Tibial nerve (tissue), 4 donors: ENCODE measurements at places on chromosomes 4 and X.

DNA sequence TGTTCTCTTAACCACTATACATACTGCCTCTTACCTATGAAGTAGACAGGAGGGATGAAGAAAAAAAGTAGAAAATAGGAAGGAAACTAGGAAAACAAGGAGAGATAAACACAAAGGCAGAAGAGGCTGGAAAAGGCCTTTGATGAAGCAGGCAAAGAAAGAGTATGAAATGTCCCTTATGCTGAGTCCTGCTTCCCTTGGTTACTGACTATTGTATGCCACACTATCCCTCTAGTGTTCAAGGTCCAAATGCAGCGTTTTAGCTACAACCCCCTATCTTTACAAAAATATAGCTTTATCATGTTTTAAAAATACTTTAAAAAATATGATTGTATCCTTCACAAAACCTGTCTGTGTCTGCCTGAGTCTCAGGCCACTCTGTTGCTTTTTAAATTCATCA is 233.1 kb downstream of the CAMK2D start:
- no peak overlapping the region for H3K27ac ChIP-seq
- no peaks in the 10 kb centered on the region for H3K27me3 ChIP-seq
- H3K4me1 ChIP-seq: no peaks in the 10 kb centered on the region
- no peak for DNase-seq
- no peaks in the 10 kb centered on the region for H3K36me3 ChIP-seq
- H3K4me3 ChIP-seq: no peak overlapping the region

DNA sequence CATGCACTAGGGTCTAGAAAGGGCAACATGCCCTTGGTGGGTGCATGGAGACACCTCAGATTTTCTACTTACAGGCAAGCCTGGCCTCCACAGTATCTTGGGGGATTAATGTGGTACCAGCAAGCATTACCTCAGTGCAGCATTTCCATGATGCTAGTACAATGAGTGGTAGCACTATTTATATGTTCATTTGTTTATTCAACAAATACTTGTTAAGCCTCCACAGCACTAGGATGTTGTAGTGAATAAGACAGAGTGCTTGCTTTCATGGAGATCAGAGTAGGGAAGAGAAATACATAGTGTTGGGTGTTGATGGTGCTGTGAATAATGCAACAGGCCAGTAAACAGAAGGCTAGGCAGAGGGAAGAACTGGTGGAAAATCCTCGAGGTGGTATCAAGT is 133.4 kb downstream of the KLHL8 start:
- peaks cover 54% of the 10 kb centered on the region for H3K4me1 ChIP-seq
- no peaks in the 10 kb centered on the region for H3K27me3 ChIP-seq
- H3K27ac ChIP-seq: no peak overlapping the region

DNA sequence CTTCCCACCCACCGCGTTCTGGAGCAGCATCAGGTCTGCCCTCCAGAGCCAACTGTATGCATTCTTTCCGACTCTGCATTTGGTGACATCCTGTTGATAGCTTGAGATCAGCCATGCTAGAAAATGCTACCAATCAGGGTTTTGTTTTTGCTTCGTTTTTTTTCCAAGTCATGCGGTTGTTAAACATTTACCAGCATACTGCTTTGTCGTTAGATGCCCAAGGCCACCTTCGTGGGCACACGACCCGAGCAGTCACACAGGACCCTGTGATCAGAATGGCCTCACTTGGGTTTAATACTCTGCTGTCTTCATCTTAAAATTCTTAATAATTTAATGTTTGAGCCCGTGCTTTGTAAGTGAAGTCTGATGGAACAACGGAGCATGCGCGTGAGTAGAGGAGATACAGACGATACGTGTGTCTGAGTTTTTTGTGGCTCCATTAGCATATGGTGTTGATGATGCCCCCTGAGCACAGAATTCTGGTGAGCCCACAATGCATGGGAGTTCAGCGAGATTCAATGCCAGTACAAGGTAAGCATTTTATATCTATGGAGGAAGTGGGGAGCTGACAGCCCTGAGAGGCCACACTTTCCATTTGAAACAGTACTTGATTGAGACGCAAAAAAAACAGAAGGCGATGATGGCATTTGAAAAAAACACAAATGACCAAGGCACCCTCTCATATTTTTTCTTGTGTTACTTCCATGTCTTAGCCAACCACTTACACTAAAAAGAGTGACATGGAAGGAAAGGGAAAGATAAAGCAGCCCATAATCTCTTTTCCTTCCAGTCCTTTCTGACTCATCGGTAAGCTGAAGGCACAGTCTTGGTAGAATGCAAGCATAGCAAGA is 323.6 kb downstream of the BCOR start:
- no peaks in the 10 kb centered on the region for H3K36me3 ChIP-seq
- peaks cover 4% of the 10 kb centered on the region for H3K27me3 ChIP-seq
- no peak overlapping the region for H3K27ac ChIP-seq
- H3K4me3 ChIP-seq: no peak overlapping the region
- H3K4me1 ChIP-seq: peaks cover 9% of the 10 kb centered on the region

GRCh38 chrX:71545364-71545763 is 12.5 kb downstream of the OGT start:
- peaks cover 30% of the 10 kb centered on the region for H3K36me3 ChIP-seq
- no peak for DNase-seq
- H3K27me3 ChIP-seq: no peaks in the 10 kb centered on the region
- no peak overlapping the region for H3K4me3 ChIP-seq
- no peak overlapping the region for H3K27ac ChIP-seq

GRCh38 chrX:9784332-9784731 is 1.9 kb upstream of the SHROOM2 start:
- DNase-seq: no peak
- no peaks in the 10 kb centered on the region for H3K36me3 ChIP-seq
- H3K27me3 ChIP-seq: peaks cover 33% of the 10 kb centered on the region
- no peaks in the 10 kb centered on the region for H3K4me1 ChIP-seq
- H3K4me3 ChIP-seq: no peak overlapping the region

DNA sequence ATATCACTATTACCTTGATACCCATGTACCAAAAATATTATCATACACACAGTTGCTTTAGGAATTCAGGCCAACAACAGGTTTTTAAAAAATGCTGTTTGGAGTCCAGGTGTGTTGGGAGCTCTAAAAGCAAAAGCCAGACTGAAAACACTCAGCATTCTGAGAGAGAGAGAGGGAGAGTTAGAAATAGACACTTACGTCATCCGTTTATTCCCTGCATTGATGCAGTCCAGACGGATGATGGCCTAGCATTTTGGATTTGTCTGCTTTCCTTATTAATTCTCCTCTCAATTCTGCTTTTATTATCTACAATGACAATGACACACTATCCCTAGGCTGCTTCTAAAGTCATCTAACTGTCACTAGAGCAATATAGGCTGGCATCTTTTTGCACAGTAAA is 358.3 kb upstream of the BOD1L1 start:
- peaks cover 18% of the 10 kb centered on the region for H3K4me1 ChIP-seq
- no peaks in the 10 kb centered on the region for H3K36me3 ChIP-seq
- no peak for DNase-seq
- H3K4me3 ChIP-seq: no peak overlapping the region
- no peaks in the 10 kb centered on the region for H3K27me3 ChIP-seq
- H3K27ac ChIP-seq: no peak overlapping the region
